ENCODE measurements at places on chromosomes 6 and 20. TPM values are rescaled to one million over a fixed set of nuclear protein-coding genes. Genes with fewer than 3 reads are reported as not detected.

HLA-DQB1 gene
- total RNA-seq = 5.8 TPM

HTR1B gene
- total RNA-seq = 2.3 TPM

VARS2 gene
- total RNA-seq = 6.6 TPM

BACH2 gene
- 5.6 TPM for total RNA-seq

ADTRP gene
- total RNA-seq = not detected

PERP gene
- total RNA-seq = 81.0 TPM

SPACA1 gene
- not detected for total RNA-seq

FAXC gene
- 22.2 TPM for total RNA-seq

IMPG1 gene
- not detected for total RNA-seq

CST4 gene
- not detected for total RNA-seq

- no peak for DNase-seq
Observed at GRCh38 chr20:50788045-50788991, 6.5 kb upstream of the BCAS4 start.

- DNase-seq = peak; percentile 66
Observed at GRCh38 chr6:30164714-30165113, 1.4 kb downstream of the TRIM15 start.

GRCh38 chr6:157806131-157806855 lies 16.8 kb upstream of the SNX9 start:
- no peak for DNase-seq

DNA sequence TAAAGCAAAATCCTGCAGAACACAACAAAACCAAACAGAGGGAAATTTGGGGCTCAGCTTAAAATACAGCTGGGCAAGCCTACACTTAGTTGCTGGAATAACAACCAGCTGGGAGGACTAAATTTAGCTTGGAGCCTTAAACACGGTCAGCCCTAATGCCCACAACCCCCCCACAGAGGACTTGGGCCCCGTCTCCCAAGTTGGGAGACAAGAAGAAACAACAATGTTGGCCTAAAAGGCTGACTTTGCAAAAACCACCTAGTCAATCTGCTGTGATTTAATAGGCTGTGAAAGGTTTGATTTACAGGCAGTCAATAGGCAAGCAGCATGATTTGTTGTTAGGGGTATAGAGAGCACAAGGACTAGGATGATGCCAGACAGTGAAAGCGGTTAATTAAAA lies 40.3 kb upstream of the ARMC2 start:
- DNase-seq = no peak

DNA sequence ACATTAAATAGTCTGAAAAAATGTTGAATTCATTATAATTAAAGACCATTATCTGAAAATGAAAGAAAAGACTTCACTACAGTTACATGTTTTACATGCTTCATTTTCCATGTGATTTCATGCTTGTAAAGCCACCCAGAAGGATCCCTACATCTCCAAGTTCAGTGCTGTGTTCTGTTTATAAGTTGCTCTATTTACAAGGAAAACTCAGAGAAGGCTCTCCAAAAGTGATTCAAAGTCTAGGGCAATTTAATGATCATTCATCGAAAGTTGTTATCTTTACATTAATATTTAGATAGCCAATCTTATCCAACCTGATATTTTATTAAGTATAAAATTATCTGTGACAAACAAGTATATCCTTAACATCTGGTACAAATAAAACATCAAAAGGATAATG lies 494.9 kb upstream of the RNF217 start:
- no peak for DNase-seq

GRCh38 chr6:87738000-87738399 lies 36.0 kb upstream of the AKIRIN2 start:
- no peak for DNase-seq

- DNase-seq = no peak
Observed at GRCh38 chr6:168851460-168852375, 401.9 kb downstream of the THBS2 start.

GRCh38 chr6:97703661-97704060 lies 420.6 kb upstream of the MMS22L start:
- DNase-seq = no peak

- DNase-seq = no peak
Observed at GRCh38 chr6:145977881-145978280, 13.7 kb upstream of the SHPRH start.

- peak; percentile 93 for DNase-seq
Observed at GRCh38 chr20:62926229-62927127, at the start of gene DIDO1. Gene DIDO1, minus strand, starts transcription at chr20:62926505.

DNA sequence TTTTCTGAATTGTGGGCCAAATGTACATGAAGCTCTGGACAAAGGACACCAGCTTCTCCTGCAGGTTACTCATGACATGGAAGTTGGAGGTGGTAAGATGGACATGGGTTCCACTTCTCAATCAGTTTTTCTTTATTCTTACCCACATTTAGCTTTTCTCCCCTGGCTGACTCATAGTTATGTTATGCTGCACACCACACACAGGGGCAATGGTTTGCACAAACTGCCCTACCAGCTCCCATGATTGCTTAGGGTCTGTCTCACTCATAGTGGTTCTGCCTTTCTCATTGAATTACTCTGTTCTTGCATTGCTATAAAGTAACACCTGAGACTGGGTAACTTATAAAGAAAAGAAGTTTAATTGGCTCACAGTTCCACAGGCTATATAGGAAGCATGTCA lies 4.5 kb upstream of the CD109 start:
- DNase-seq = no peak

DNA sequence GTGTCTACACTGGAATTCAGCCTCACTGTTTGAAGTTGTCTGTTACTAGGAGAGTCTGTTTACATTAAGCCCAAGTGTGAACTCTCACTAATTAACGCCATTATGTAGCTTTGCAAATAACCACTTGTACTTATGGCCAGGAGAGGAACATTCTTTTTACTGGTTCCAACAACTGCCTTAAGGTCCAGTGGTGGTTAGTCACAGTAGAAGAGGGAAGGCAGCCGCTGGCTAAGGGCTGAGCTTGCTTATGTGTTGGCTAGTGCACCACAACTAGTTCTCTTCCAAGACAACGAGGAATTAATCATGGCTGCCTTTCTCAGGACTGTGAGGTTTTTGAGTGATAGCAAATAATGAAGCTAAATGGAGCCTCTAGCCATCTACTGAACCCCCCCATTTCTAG lies 14.9 kb upstream of the SLC22A23 start:
- no peak for DNase-seq

DNA sequence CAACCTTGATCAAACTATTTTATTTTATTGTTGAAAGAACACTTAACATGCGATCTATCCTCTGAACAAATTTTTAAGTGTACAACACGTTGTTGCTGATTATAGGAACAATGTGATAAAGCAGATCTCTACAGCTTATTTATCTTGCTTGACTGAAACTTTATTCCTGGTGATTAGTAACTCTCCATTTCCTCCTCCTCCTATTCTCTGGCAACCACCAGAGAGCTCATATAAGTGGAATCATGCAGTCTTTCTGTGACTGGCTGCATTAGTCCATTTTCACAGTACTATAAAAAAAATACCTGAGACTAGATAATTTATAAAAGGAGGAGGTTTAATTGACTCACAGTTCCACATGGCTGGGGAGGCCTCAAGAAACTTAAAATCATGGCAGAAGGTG lies 218.1 kb downstream of the LRFN2 start:
- no peak for DNase-seq

DNA sequence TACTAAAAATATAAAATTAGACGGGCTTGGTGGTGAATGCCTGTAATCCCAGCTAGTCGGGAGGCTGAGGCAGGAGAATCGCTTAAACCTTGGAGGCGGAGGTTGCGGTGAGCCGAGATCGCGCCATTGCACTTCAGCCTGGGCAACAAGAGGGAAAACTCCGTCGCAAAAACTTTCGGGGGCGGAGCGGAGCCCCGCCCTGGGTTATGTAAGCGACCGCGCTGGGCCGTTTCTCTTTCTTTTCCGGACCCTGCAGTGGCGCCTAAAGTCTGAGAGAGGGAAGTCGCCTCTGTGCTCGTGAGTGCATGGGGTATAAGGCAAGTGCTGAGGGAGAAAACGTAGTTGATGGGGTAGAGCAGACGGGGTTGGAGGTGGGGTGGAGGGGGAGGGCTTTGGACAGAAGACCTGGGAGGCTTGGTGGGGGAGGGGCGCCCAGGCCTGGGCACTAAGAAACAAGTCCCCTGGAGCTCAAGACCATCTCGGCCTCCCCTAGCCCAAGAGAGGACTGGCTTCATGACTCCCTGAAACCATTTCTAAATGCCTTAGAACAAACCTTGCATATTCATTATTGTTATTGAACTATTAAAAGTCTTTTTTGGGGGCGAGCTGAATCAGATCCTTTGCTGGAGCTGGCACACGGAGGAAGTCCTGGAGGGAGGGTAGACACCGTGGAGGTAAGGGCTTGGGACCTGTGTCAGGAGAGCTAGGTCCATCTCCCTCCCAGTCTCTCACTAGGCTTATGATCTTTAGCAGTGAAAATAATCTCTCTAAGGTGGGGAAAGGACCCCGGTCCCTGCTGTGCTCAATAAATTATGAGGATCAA lies 2.7 kb upstream of the MICA start:
- DNase-seq = peak; percentile 97

DNA sequence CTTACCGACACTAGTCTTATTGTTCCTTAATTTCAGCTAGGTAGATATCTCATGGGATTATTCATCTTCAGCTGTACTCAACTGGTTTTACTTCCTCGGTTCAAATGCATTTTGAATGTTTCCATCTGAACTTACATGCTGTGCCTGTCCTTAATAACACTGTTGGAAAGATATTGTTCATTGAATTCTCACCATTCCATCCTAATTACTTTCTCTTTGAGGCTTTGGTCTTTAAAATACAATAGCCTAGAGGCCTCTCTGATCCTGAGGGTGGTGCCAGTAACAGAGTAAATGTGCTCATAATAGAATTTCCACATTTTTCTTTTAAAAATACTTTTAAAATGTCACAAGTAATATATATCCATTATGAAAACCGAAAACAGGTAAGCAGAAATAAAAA lies 54.0 kb downstream of the IL20RA start:
- DNase-seq = no peak

- DNase-seq = no peak
Observed at GRCh38 chr6:90411292-90411781, 114.7 kb upstream of the BACH2 start.

DNA sequence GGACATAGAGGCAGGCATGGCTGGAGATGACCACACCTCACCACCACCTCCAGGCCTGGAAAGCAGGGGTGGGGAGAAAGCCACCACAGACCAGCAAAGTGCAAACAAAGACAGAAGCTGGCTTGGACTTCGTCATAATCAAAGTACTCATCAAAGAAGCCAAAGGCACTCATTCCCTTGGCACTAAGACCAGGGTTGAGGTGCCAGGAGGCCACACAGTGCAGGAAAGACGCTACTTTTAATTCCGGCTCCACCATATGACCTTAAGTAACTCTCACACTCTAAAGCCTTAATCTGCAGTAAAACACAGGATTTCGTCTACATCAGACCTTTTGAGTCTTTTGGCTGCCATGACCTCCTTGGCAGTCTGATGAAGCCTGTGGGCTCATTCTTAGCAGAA lies 123.1 kb downstream of the HIVEP2 start:
- DNase-seq = no peak

DNA sequence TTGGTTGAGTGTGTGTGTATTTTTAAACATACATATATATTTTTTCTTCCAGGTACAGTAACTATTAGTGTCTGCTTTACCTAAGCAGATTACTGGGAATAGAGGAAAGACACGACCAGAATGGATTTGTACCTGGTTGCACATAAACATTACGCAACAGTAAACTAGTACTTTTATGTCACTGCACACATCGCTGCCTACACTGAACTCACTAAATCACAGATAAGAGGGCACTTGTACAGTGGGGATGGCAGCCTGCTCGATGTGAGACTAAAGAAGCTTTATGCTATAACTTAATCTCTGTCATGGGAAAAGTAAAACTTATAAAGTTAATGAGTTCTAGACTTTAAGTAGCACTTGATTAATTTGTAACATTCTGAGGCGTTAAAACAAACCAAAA lies 89.5 kb upstream of the SIM1 start:
- no peak for DNase-seq

DNA sequence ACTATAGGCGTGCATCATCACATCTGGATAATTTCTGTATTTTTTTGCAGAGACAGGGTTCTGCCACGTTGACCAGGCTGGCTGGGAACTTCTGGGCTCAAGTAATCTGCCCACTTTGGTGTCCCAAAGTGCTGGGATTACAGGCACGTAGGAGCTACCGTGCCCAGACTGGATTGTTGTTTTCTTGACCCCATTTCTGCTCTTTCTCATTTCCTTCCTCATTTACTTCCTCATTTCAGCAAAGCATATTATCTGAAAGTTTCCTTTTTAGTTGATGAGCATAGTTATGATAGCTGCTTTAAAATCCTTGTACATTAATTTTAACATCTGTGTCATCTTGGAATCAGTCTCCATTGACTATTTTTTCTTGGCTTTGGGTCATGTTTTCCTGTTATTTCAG lies 301.0 kb upstream of the RUNX2 start:
- no peak for DNase-seq

DNA sequence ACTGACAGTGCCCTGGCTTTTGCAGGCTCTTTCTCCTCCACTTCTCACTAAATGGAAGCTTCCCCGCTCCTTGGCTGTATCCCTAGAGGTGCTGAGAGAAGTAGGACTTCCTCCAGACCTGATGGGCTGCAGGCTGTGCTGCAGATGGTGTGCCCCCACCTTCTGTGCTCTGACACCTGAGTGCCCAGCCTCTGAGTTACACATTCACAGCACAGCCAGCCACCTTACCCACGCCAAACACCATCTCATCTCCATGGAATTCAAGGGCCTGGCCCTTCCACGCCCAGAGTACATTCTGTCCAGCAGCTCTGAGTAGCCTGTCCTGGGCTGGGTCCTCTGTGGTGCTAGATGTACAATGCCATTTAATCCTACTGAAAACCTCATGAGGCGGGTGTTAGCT lies 5.3 kb downstream of the SFTA2 start:
- DNase-seq = no peak

DNA sequence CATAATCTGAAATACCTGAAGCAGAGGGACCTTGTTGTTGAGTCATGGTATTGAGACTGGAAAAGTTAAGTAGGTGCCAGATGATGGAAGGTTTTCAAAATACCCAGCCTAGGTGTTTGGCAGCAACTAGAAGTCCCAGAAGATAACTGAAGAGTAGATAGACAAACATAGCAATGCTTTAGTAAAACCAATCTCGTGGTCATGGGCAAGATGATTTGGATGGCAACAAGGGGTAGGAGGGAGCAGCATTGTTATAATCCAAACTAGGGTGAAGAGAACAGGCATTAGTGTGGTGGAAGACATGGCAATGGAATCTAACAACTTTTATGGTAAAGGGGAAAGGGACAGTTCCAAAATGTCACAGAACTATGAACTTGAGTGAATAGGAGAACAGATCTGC lies 2.3 kb downstream of the FILIP1 start:
- no peak for DNase-seq
